Immature natural killer cell (primary cell): ENCODE measurements at places on chromosomes 7 and 10.
A peak's percentile ranks its signal among the peaks of the same experiment; 100 is the strongest.

DNA sequence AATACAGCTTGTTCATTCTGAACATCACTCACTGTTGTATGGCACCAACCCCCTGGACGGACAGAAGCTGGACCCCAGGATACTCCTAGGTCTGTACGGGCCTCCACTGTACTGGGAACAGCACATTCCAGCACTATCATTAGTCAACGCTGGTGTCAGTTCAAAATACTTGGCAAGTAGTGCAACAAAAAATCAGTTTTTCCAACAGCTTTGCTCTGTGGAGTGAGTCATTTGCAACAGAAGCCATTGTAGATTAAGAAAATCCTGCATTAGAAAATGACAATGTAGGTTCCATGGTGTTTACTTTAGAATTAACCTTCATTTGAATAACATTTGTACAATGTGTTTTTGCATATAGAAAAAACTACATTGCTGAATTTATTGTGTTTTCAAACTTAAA lies 266.6 kb downstream of the HDAC9 start:
- H3K27me3 ChIP-seq: no peaks in the 10 kb centered on the region
- H3K27ac ChIP-seq: no peak overlapping the region

GRCh38 chr7:36286226-36286625 lies 103.4 kb upstream of the ANLN start:
- peak overlapping the region; percentile 81 for H3K27ac ChIP-seq
- H3K27me3 ChIP-seq: no peaks in the 10 kb centered on the region
- H3K4me3 ChIP-seq: peak overlapping the region; percentile 71
- no peaks in the 10 kb centered on the region for H3K36me3 ChIP-seq

DNA sequence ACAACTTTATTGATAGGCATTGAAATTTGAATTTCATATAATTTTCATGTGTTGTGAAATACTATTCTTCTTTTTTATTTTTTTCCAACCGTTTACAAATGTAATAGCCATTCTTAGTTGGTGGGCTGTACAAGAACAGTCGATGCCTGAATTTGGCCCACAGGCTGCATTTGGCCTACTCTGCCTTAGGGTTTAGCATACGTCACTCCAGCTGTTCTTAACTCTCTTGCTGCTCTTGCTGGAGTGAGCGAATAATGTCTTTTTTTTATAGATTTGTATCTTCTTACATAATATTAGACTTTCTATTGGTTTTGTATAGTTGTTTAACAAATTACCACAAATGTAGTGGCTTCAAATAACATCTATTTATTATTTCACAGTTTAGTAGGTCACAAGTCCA lies 163.4 kb upstream of the MKI67 start:
- no peak overlapping the region for H3K27ac ChIP-seq
- peaks cover 17% of the 10 kb centered on the region for H3K27me3 ChIP-seq
- H3K4me3 ChIP-seq: no peak overlapping the region

- no peak for DNase-seq
- H3K27ac ChIP-seq: no peak overlapping the region
- peaks cover 1% of the 10 kb centered on the region for H3K27me3 ChIP-seq
- no peaks in the 10 kb centered on the region for H3K4me1 ChIP-seq
- H3K4me3 ChIP-seq: no peak overlapping the region
Measured at GRCh38 chr10:58414270-58415041, 29.2 kb downstream of the TFAM start.

- no peaks in the 10 kb centered on the region for H3K36me3 ChIP-seq
- H3K27me3 ChIP-seq: no peaks in the 10 kb centered on the region
- H3K27ac ChIP-seq: no peak overlapping the region
- DNase-seq: no peak
Measured at GRCh38 chr10:60050366-60050765, 144.0 kb upstream of the CCDC6 start.

DNA sequence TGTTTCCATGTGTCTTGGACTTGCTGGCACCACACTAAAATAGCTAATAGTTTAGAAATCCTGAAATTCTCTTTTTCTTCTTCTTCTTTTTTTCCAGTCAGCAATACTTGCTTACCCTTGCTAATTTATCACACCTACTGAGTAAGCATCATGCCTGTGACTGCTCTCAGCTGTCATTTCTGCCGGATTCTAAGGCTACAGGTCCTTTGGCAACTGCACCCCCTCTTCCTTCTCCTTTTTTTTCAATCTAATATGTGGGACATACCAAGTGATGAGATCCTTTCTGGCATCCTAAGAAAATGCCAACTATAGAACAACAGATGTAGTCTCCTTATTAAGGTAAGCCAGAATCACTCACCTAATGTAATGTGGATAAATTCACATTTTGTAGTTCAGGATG lies 444.7 kb downstream of the MAGI2 start:
- no peaks in the 10 kb centered on the region for H3K27me3 ChIP-seq
- H3K27ac ChIP-seq: no peak overlapping the region
- peaks cover 3% of the 10 kb centered on the region for H3K36me3 ChIP-seq
- H3K4me1 ChIP-seq: no peaks in the 10 kb centered on the region
- H3K4me3 ChIP-seq: no peak overlapping the region

DNA sequence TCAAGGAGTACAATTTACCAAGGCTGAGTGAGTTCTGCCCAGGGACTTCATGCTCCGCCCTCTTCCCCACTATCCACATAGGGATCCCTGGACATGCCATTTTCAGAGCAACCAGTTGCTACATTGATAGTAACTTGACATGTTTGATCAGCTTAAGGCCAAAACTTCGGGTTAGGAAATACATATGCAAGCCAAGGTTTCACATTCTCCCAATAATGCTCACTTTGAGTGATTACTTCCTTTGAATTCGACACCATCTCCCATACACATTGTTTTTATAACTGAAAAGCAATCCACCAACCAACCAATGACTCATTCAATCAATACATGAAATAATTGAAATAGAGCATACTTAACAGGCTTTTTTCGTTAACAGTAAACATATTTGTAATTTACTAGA lies 137.9 kb downstream of the GLI3 start:
- H3K4me1 ChIP-seq: peaks cover 52% of the 10 kb centered on the region
- H3K27ac ChIP-seq: peak overlapping the region; percentile 35
- no peaks in the 10 kb centered on the region for H3K27me3 ChIP-seq
- H3K36me3 ChIP-seq: no peaks in the 10 kb centered on the region
- no peak for DNase-seq

- no peaks in the 10 kb centered on the region for H3K36me3 ChIP-seq
- no peak for DNase-seq
- no peaks in the 10 kb centered on the region for H3K4me1 ChIP-seq
- H3K27me3 ChIP-seq: peaks cover 5% of the 10 kb centered on the region
- H3K4me3 ChIP-seq: no peak overlapping the region
Measured at GRCh38 chr7:46864716-46865115, 717.2 kb downstream of the TNS3 start.

GRCh38 chr7:158344706-158345300 lies 242.8 kb downstream of the PTPRN2 start:
- H3K4me1 ChIP-seq: peaks cover 8% of the 10 kb centered on the region
- no peaks in the 10 kb centered on the region for H3K36me3 ChIP-seq
- H3K27me3 ChIP-seq: peaks cover 38% of the 10 kb centered on the region
- DNase-seq: no peak

DNA sequence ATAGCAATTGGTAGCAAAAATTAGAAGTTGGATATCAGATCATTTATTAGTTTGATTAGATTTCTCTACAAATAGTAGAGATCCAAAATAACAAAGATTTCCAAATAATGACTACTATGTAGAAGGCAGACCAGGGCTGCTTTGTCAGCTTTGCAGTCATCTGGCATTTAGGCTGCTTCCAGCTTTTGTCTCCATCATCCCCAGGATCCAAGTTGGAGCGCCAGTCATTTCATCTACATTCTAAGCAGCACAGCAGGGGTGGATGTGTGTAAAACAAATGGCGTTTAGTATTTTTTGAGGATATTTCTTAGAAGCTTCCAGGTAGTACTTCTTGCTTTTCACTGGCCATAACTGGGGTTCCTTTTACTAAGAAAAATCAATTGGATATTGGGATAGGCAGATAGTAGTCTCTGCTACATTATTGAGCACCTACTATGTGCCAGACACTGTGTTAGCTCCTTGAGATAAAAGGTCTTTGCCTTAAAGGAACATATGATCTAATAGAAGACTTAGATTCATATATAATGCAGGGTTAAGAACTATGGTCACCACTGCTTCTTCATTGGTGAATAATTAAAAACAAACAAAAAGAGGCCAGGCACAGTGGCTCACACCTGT lies 41.5 kb downstream of the TPST1 start:
- no peak for DNase-seq
- H3K4me3 ChIP-seq: no peak overlapping the region
- peaks cover 4% of the 10 kb centered on the region for H3K36me3 ChIP-seq
- no peak overlapping the region for H3K27ac ChIP-seq
- no peaks in the 10 kb centered on the region for H3K4me1 ChIP-seq

DNA sequence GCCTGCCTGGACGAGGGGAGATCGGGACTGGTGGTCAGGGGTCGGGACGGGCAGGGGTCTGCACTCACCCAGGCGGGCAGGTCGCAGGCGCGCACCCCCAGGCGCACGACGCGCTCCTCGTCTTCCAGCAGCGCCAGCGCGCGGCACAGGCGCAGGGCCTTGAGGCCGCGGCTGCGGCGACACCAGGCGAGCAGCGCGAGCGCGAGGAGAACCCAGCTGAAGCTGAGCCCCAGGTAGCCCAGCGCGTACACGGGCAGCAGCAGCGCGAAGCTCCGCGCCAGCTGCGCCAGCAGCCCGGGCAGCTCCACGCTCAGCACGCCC lies 328 bp downstream of the ESYT2 start:
- peaks cover 14% of the 10 kb centered on the region for H3K36me3 ChIP-seq
- H3K4me3 ChIP-seq: peak overlapping the region; percentile 92
- peak overlapping the region; percentile 88 for H3K27ac ChIP-seq
- H3K27me3 ChIP-seq: peaks cover 34% of the 10 kb centered on the region
- peaks cover 62% of the 10 kb centered on the region for H3K4me1 ChIP-seq
- no peak for DNase-seq

DNA sequence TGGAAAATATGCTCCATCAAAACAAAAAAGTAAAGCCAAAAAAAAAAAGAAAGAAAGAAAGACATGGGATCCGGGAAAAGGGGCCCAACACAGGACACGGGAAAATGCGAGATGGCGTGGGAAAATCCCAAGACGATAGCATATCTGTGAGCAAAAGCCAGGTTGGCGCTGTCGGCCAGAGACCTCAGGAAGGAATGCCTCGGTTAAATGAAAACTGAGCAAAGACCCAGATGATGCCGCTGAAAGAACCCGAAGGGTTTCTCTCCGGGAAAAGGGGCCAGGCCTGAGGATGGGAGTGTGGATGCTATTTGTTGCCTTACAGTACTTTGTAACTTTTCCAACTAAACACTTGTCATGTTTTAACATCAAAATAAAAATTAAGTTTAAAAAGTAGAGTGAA lies 49.5 kb upstream of the PPP2R2D start:
- no peak overlapping the region for H3K27ac ChIP-seq
- H3K27me3 ChIP-seq: no peaks in the 10 kb centered on the region
- H3K4me1 ChIP-seq: no peaks in the 10 kb centered on the region

DNA sequence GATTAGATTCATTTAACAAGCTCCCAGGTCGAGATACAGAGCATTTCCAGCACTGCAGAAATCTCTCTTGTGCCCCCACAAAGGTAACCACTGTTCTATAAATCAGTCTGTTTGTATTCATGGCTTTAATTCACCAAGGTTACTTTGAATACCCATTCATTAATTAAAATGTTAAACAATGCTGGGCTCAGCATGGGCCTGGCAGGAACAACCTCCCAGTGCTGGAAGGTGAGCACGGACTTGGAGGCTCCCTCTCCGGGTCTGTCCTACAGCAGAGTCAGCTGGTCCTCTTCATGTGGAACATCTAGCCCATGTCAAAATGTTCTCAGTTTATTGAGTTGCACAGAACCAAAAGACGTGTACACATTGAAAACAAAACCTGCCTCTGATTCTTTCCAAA lies 15.6 kb upstream of the EFCAB10 start:
- no peaks in the 10 kb centered on the region for H3K36me3 ChIP-seq
- no peak overlapping the region for H3K4me3 ChIP-seq
- H3K4me1 ChIP-seq: no peaks in the 10 kb centered on the region
- no peak overlapping the region for H3K27ac ChIP-seq
- no peak for DNase-seq
- H3K27me3 ChIP-seq: peaks cover 5% of the 10 kb centered on the region

- H3K27ac ChIP-seq: no peak overlapping the region
- H3K4me3 ChIP-seq: no peak overlapping the region
- H3K4me1 ChIP-seq: no peaks in the 10 kb centered on the region
- no peak for DNase-seq
- H3K36me3 ChIP-seq: no peaks in the 10 kb centered on the region
- no peaks in the 10 kb centered on the region for H3K27me3 ChIP-seq
Measured at GRCh38 chr7:125154930-125155329, 225.3 kb upstream of the POT1 start.

- no peak overlapping the region for H3K27ac ChIP-seq
- H3K4me3 ChIP-seq: no peak overlapping the region
- DNase-seq: no peak
- H3K4me1 ChIP-seq: no peaks in the 10 kb centered on the region
- no peaks in the 10 kb centered on the region for H3K36me3 ChIP-seq
Measured at GRCh38 chr10:1526436-1527055, 210.8 kb downstream of the ADARB2 start.

DNA sequence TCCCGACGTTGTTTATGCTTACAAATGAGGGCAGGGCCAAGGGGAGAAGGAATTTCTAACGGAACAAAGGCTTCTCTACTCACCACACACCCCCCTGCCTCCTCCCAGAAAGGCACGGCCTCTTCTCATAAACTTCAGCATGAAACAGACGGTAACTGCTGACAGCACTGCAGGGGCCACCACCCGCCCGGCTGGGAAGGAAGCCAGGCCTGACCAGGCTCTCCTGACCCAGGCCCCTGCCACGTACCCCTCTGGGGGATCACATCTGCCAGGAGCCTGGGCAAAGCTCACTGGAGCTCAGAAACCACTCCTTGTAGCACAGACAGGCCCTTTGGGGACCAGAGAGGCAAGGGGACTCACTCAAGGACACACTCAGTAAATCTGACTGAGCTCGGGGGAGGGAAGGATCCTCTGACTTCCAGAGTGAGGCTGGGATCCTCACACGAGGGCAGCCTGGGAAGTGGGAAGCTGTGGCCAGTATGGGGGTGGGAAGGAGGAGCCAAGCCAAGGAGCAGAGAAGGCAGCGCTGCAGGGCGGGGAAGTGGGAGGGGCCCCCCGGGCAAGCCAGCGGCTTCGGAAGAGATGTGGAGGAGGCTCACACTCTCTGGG lies 46.1 kb downstream of the ZCCHC24 start:
- peaks cover 7% of the 10 kb centered on the region for H3K36me3 ChIP-seq
- H3K27me3 ChIP-seq: no peaks in the 10 kb centered on the region
- no peak overlapping the region for H3K27ac ChIP-seq

- H3K36me3 ChIP-seq: no peaks in the 10 kb centered on the region
- no peak overlapping the region for H3K4me3 ChIP-seq
- peaks cover 26% of the 10 kb centered on the region for H3K27me3 ChIP-seq
- H3K27ac ChIP-seq: no peak overlapping the region
Measured at GRCh38 chr10:97075961-97076525, 109.7 kb downstream of the SLIT1 start.

DNA sequence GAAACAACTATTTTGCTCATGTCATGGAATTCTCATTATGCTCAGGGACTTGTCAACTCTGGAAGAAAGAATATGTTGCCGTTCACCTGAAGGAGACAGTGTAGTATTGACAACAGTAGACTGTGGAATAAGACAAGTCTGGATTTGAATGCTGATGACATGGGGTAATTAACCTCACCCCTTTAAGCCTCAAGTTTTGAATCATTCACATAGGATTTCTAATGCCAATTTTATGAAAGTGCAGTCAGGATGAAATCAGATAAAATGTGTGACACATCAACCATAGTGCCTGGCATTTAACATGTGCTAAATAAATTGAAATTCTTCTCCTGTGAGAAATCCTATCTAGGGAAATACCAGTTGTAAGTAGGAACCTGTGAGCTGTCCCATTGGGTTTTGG lies 305.8 kb downstream of the KIF20B start:
- H3K27me3 ChIP-seq: peaks cover 2% of the 10 kb centered on the region
- no peak overlapping the region for H3K27ac ChIP-seq
- H3K36me3 ChIP-seq: no peaks in the 10 kb centered on the region
- no peaks in the 10 kb centered on the region for H3K4me1 ChIP-seq
- no peak overlapping the region for H3K4me3 ChIP-seq

GRCh38 chr10:47025540-47026300 lies 114.5 kb downstream of the PTPN20 start:
- no peaks in the 10 kb centered on the region for H3K27me3 ChIP-seq
- no peak overlapping the region for H3K27ac ChIP-seq
- H3K36me3 ChIP-seq: no peaks in the 10 kb centered on the region
- no peak overlapping the region for H3K4me3 ChIP-seq
